ENCODE measurements at places on chromosomes 6 and 20.

DNA sequence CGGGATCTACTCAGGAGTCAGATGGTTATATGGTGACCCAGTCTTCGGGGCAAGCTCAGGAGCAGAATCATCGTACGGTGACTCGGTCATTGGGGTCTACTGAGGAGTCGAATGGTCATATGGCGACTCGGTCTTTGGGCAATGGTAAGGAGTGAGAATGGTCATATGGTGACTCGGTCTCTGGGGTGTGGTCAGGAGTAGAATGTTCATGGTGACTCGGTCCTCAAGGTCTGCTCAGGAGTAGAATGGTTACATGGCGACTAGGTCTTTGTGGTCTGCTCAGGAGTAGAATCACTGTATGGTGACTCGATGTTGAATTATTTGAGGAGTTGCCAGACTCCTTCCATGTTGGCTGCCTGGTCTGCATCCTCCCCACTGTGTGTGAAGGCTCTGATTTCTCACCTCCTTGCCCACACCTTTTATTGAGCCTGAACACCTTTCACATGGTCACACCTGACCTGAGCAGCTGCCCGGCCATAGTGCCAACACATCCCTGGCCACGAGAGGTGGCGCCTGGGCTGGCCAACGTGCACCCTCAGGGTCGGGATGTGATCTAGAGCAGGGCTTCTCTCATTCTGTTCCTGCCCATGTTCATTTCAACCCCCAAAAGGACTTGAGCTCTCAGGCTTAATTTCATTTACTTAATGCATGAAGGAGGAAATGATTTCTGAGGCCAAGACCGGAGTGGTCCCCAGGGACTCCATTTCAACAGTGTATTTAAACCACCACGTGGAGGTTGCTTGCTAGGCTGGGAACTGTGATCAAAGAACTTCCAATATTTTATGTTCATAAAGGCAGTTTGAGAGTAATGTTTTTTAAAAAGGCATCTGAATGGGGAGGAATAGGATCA, 119.5 kb downstream of the PHACTR3 start:
- DNase-seq, result no peak

DNA sequence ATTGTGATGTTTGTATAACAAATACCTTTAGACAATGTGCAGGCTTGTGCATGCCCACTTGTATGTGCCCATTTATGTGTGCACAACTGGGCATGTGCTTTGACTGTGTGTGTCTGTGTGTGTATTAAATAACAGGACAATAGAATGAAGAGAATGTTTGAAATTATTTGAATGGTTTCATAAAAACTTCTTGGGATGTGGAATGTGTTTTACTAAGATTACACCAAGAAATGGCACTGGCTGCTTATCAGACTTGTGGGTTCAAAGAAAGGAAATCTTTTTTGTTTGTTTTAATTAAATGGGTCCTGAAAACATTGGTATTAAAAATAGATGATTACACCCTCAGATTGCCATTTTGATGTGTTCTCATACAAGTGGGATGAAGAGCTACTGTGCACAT, 191.6 kb upstream of the CCN2 start:
- DNase-seq, result no peak

DNA sequence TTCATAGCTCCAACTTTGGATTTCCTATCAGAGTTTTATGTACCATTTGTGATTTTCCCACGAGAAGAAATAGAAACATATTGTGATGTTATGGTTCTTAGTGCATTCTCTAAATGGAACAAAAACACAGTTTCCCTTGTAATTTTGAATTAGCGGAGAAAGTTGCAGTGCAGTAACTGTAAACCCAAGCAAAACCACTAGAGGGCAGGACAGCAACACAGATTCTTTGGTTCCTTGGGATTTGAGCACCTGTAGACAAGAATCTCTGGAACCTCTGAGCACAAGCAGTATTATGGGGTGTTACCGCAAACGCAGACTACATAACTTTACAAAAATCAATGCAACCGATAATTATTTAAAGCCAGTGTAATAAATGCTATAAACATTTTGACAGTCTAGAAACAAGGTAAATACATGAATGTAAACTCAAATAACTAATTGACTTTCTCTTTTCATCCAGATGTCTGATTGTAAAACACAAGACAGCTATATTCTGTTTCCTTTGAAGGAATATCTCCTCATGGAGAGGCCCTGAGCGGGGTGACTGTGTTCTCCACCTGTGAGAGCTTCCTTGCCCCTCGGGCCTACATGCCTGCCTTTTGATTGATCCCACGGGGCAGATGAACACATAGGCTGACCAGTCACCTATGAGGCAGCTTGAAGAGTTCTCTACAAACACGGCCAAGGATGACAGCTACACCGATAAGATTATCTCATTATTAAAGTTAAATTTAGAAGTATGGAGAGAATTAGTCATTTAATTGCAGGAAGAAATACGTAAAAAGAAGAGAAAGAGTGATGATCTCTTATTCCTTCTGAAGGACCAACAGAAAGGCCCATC, 67.5 kb upstream of the COL21A1 start:
- no peak for DNase-seq

DNA sequence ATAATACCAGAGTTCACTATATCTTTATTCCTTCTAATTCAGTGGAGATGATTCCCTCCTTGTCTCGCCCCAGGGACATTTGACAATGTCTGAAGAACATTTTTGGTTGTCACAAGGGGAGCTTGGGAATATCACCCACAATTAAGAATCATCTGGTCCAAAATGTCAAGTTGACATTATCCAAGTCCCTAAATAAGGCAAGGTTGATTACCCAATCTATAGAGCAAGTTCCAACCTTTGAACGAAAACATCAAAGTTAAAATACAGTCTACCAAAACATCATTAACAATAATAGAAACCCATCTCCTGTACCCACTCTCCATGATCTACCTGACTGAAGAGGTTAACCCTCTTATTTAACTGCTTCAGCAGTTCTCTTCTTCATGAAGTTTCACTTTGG, 15.6 kb downstream of the DEK start:
- no peak for DNase-seq

DNA sequence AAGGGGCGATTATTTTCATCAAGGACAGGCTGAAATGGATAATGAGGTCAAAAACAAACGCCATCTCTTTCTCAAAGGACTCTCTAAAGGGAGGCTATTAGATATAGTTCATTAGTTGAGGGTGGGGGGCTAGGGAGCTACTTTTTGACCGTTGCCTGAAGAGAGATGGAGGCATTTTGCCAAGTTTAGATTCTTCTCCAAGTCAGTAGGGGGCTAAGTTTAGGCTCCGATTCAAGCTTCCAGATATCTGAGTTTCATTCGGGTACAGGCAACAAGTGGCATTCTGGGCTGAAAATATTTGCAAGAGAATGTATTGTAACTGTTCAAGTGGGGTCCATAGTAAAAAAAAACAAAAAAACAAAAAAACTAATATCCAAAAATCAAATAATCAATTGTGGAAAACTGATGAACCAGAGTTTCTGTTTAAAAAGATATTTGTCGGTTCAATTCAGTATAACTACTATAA, 43.4 kb upstream of the PIM1 start:
- no peak for DNase-seq

- no peak for DNase-seq
These were observed 53.3 kb downstream of the POU3F2 start for GRCh38 chr6:98887650-98888049.

GRCh38 chr20:10754824-10755223, 81.0 kb upstream of the JAG1 start:
- no peak for DNase-seq

DNA sequence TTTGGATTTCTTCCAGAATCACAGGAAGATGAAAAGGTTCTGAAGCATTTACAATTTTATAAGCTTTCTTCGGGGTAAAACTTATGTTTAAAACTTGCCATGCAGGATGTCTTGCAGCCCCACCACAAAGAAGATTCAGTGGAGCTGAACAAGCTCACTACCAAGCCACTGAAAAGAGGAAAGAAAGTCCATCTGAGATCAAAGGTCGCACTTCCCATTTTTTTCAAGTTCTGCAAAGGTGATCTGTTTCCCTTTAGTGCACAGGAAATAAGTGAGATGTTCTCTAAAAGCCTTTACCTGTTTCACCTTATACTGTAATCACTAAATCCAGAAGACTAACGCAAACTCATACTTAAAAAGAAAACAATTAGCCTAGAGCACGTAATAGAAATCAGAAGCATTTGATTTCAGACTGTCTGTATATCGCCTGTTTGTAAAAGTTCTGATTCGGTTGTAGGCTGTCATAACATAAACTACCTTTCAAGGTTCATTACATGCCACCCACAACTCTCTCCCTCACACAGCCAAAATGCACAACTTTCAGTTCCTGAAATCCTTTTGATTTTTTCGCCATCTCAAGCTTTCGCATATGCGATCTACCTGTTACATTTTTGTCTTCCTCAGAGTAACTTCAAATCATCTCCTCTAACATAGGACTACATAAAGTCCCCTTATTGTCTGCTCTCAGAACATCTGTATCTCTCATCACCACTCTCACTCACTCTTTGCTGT, 1.8 kb downstream of the ECHDC1 start:
- DNase-seq, result no peak

Data from caudate nucleus (tissue), 63 donors.